ENCODE measurements at places on chromosomes 12 and 14.

DNA sequence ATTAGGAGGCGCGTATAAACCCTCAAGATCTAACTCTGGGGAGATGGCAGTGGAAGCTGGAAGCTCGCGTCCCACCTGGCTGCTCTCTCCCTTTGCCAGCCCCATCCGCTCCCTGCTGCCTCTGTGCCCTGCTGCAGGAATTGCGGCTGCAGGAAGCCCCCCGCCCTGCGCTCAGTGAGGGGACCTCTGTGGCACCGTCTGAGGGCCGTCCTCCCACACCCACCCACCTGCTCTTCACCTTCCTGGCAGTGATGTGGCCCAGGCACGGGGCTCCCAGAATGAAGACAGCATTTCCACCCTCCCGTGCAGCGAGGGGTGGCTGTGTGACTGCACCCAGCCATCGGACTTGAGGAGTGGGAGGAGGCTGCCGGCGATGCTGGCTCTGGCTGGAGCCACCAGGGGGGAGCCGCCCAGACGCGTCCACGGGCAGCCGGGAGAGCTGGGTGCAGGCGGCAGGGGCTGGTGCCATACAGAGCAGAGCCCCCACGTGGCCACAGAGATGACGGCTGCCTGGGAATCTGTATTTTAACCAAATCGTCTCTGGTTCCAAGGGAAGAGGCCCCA is 28.3 kb upstream of the GALNT9 start:
- DNase-seq = no peak

DNA sequence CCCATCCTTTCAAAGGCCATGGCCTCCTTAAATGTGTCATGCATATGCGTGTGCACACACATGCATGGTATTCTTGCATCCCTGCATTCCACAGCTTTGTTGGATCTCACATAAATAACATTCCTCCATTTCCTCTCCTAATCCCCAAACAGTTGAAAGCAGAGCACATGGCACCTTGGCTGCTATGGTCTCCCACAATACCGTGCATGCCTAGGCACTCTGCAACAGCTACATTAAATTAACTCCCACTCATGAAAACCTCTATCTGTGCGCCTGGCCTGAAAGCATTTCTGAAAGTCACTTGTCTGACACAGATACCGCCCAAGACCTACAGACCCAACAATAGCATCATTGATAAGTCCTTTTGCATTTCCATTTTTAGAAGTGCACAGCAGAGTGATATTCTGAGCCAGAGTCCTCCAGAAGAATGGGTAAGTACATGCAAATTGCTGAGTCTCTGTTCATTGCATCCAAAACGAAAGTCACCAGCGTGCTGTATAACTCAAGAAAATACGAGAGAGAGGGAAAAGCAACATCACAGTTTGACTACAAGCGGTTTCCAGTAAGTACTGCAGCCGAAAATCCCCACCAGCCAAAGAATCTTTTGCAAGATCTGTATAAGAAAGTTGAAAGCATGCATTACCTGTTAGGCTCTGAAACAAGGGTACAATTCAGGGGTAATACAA is 436 bp downstream of the ASB2 start:
- DNase-seq = no peak

DNA sequence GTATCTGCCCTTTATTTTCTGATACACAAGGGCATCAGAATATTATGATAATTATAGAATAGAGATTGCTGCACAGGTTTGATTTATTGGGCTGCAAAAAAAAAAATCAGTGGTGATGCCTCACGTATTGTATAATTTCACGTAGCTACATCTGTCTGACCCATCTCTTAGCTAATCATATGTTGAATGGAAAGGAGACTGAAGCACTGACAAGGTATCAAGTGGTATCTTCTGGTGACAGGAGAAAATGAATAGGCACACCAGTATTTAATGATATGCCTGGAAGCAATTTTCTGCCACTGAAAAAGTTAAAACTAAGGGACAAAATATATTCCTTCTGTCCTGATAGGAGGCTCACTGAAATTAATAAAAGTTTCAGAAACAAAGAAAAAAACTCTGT is 837.2 kb upstream of the FBXO33 start:
- no peak for DNase-seq

DNA sequence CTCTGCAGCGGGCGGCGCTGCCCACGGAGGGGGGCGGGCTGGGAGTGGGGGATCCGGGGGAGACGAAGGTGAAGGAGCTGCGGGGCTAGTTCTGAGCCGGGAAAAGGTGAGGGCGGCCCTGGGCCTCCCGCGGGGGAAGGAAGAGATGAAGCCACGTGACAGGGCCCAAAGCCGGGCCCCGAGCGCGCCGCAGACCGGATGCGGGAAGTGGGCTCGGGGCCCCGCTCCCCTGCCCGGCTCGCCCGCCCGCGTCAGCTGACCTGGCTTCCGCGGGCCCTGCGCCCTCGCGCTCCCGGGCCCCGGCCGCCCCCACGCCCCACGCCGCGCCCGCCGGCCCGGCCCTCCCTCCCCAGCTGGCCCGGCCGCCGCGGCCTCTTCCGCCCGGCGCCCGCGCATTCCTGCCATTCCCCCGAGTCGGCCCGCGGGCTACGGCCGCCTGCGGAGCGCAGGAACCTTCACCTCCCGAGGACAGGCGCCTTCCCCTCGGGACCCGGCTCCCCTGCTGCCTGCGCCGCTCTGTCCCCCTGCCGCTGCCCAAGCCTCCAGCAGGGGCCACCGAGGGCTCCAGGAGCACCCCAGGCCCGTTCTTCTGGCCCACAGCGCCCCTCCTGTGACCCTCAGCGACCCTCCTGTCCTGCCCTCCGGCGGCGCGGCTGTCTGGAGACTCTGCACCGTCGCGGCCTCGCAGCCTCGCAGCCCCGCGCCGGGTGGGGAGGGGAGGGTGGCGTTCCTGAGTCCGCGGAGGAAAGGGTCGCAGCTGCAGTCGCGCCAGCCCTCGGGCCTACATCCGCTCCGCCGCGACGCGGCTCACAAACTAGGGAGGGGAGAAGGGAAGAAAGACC is 20.4 kb downstream of the NINJ2 start:
- peak; percentile 38 for DNase-seq

DNA sequence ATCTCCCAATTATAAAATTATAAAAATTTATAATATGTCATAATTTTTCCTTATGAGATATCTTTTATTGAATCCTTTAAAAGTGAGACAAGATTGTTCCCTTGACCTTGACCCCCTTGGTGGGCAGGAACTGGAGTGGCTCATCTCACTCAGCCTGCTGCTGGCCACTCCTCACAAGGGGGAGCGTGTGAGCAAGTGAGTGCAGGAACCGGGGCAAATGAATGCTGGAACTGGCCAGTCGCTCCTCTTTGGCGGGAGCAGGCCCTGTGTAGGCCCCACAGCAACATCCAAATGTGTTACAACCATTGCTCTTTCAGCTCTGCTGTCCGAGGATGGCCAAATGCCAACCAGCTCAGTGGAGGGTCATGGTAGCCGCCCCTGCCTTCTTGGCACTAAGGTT is 178.8 kb downstream of the ETNK1 start:
- DNase-seq = no peak

GRCh38 chr14:59534361-59534987 is 42.1 kb downstream of the CCDC175 start:
- DNase-seq = no peak

DNA sequence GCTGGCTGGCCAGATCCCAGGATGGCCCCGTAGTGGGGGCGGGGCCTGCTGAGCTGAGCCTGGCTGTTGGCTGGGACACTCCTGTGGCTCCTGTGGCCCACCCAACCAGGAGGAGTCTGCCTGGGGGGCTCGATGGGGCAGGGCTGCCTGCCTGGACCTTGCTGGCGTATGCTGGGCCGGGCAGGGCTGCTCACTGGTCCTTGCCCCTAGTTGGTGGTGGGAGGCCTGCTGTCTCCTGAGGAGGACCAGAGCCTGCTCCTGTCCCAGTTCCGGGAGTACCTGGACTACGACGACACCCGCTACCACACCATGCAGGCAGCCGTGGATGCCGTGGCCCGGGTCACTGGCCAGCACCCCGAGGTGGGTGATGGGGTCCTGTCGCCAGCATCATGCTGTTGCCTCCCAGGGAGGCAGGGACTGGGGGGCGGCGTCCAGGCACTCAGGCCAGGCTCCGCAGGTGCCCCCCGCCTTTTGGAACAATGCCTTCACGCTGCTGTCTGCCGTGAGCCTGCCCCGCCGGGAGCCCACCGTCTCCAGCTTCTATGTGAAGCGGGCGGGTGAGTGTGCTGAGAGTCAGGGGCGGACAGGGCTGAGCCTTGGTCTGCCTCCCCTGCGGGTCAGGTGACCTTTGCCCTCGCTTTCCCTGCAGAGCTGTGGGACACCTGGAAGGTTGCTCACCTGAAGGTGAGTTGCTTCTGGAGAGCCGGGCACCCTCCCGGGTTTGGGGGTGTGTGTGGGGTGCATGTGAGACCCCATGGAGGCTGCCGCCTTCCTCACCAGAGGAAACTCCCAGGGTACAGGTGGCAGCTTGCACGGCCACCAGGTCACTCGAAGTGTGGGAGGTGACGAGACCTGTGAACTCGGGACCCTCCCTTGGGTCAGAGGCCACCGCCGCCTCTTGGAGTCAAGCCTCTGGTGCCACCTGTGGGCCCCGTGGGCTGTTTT is 3.4 kb downstream of the NOC4L start:
- DNase-seq = no peak

- no peak for DNase-seq
Observed at GRCh38 chr14:25518364-25518763, 468.4 kb upstream of the STXBP6 start.

DNA sequence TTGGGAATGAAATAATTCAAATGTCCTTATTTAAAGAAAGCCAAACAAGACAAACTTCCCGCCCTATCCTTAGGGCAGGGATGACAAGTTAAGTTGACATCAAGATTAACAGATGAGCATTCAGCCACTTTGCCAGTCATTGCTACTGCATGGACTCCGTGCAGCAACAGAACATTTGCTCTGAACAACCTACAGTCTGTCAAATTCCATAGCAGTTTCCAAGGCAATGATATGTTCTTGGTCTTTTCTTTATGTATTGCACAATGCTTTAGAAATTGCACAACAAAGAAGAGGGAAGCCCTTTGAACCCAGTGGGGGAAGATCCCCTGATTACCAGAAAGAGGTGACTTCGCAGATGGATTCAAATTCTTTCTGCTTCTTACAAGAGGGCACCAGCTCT is 269.8 kb downstream of the BCAT1 start:
- DNase-seq = no peak

DNA sequence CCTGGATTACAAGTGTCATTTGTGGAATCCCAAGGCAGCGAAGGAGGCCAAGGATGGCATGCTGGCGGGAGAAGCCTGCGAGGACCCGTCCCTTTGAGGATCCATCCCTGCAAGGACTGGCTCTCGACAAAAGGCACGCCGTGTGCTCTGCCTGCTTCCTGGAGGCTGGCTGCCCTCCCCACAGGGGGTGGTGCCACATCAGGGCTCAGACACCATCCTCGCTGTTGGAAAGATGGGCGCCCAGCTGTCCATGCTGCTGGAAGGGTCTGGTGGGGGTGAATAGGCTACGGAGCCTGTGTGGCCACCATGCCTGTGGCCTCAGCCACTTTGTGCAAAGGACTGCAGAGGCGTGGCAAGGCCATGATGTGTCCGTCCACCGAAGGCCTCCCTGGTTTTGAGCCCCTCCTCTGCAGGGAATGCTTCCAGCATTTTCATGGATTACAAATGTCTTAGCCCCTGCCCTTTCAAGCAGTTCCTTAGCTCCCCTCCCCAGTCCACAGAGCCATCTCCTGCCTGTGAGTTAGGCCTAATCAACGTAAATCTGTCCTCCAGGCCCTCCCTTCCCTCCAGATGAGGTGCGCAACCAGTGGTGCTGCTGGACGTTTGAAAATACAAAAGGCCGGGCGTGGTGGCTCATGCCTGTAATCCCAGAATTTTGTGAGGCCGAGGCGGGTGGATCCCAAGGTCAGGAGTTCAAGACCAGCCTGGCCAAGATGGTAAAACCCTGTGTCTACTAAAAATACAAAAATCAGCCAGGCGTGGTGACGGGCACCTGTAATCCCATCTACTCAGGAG is 22.1 kb downstream of the ZBTB42 start:
- no peak for DNase-seq

Measured in stimulated activated CD8-positive, alpha-beta memory T cell treated with anti-CD3 and anti-CD28 coated beads, Interleukin-4, amount 100 ng/mL, for 1 hour (primary cell).